T-helper 17 cell (primary cell): ENCODE measurements at places on chromosomes 6 and 20.

DNA sequence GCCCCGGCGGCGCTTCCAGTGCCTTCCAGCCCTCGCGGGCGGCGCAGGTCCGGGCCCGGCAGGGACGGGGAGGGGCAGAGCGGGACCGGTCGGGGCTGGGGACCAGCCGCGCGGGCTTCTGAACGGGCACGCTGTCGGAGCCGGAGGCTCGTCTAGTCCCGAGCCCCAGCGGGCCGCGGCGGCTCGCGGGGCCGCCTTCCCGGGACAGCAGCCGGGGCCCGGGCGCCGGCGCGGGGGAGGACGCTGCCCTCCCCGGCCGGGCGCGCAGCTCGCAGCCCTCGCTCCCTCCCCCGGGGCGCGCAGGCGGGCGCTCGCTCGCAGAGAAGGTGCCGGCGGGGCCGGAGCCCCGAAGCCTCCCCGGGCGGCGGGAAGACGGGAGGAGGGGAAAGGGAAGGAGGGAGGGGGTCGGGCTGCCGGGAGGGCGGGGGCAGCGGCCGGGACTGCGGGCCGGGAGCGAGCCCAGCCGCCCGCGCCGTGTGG, 696 bp upstream of the SIRPA start:
- no peak for DNase-seq

GRCh38 chr20:5719861-5720403, 30.3 kb upstream of the SHLD1 start:
- DNase-seq: no peak

GRCh38 chr6:88074791-88075190, 27.1 kb downstream of the SPACA1 start:
- no peak for DNase-seq

GRCh38 chr20:41654884-41655283, 36.7 kb upstream of the CHD6 start:
- no peak for DNase-seq

GRCh38 chr6:42729731-42730130, 7.3 kb upstream of the PRPH2 start:
- no peak for DNase-seq

GRCh38 chr6:30463651-30464618, 25.4 kb upstream of the HLA-E start:
- peak; percentile 41 for DNase-seq

GRCh38 chr6:105991561-105992314, 94.4 kb upstream of the PRDM1 start:
- peak; percentile 27 for DNase-seq

DNA sequence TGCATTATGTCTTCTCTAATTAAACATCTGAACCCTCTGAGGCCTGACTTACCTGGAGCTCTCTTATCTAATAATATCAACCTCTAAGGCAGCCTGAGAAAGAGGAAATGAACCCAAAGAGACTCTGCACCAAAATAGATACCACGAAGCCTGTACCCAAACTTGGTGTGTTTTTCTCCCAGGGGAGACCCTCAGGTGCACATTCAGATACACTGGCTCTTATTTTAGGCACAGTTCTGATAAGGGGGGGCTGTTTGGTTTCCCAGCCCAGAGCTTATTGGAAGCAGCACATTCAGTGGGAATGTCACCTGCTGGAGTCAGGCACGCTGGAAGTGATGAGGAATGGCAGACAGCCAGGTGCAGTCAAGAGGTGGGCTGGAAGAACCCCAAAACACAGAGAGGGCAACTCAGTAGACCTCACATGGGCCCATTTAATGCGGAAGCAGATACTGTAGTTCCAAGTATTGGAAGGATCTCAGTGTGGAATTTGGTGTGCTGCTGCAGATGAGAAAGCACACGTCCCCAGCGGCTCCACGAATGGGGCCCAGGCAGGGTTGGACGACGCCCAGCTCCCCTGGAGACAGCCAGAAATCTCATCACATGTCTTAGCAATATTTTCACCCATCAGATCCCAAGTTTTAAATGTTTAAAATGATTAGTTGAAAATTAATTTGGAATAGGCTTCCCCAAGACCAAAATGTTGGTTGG, 9.7 kb upstream of the CCR6 start:
- DNase-seq: no peak
